Endothelial cell of umbilical vein (primary cell): ENCODE measurements at places on chromosomes 11 and 22.

DNA sequence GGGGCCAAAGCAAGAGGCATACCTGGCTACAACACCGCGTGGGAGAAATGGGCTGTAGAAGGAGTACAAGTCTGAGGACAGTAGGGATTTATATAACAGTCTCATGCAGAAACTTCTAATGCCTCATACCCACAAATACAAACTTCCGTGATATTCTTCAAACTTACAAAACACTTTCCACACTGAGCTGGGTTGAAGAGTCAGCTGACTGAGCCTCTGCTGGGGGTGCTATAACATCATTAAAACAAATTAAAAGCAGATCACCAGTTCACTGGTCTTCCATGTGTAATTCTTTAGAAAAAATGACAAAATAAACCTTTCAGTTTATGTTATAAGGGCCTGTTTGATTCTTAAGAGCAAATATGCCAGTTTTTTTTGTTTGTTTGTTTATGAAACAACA is 92.0 kb downstream of the MUC15 start:
- no peak for DNase-seq

- DNase-seq, result no peak
Measured at GRCh38 chr11:5622802-5623201, 2.0 kb upstream of the TRIM34 start.

- DNase-seq, result peak; percentile 48
Measured at GRCh38 chr22:27537501-27537900, 264.1 kb downstream of the MN1 start.

DNA sequence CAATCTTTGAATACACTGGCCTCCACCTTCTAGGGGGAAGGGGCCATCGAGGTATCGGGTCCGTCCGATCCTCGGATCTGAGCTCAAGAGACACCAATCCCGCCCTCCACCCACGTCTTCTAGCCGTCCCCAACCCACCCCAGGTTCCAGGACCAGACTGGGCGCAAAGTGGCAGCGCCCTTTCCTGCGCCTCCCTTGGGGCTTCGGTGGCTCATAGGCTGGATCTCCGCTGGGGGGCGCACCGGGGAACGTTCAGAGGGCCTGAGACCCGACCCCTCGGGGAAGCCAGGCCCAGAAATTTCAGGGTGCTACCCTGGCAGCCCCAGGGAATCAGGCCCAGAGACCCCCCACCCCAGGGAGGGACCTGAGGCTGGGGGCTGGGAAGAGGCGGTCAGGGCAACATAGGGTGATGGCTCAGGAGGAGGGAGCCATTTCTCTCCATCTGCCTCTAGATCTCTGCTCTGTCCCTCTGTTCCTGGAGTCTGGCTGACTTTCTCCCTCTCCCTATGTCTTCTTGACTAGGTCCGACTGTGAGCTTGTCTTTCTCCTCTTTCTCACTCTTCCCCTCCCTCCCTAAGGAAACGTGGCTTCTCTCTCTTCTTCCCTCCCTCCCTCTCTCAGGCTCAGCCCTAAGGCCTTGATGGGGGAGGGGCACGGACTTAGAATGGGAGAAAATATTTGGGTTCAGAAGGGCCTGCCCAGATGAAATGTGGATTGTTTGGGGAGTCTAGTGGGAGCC is 1.1 kb downstream of the CREB3L1 start:
- no peak for DNase-seq

DNA sequence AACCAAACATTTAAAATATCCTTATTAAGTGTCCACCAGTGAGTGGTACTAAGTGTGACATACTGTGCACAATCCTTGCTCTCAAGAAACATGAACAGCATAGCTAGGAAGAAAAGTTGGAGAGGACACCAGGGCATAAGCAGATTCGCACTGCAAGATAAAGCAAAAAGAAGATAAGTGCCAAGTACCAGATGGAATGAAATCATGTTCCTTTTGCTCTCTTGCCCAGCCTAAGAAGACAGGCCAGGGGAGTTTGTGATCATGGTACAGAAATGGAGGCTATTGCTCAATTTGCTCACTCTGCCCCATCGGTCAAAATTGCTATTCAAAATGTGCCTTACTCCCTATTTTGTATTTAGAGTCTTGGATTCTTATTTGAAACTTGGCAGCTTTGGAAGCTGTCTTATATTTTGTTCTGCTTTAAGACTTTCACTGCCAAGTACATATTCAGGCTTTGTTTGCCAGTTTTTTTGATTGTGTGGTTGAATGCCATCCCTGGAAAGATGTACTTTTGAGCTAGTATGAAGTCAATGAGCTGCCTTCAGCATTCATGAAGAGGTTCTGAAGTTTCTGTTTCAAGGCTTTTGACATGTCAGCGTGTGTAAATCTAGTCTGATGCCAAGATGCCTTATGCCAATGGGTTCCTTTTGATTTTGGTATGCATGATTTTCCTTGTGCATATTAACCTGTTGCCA is 90.3 kb downstream of the PAX6 start:
- DNase-seq, result no peak

DNA sequence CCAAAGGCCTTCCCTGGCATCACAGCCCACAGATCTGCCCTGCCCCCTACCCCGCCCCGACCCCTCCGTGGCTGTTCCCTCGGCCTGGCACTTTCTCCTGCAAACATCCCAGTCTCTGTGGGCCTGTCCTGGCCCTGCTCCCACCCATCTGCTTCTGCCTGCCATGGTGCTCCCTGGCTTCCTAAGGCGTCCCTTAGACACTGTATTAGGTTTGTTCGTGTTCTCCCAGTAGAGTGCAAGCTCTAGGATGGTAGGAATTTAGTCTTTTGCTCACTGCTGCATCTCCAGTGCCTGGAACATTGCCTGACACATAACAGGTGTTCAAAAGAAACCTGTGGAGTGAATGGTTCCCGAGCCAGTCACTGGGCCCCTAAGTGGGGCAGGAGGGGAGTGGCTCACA is 69.6 kb upstream of the PITPNB start:
- DNase-seq, result no peak

GRCh38 chr22:39153220-39153717 is 789 bp upstream of the CBX7 start:
- no peak for DNase-seq

DNA sequence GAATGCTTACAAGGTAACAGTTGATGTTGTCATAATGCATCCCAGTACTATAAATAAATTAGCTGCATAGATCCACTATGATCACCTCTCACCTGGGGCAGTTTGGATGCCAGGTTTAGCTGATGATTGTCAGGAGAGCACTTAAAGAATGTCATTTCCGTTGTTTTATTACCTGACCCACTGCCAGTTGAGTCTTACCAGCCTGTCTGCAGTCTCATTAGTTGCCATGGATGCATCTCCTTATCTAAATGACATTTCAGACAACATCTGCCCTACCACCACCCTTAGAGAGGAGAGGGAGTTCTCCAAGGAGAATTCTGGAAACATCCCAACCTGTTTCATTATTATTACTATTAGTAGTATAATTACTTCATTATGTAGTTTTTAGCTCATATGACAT is 339.1 kb upstream of the API5 start:
- DNase-seq, result no peak

DNA sequence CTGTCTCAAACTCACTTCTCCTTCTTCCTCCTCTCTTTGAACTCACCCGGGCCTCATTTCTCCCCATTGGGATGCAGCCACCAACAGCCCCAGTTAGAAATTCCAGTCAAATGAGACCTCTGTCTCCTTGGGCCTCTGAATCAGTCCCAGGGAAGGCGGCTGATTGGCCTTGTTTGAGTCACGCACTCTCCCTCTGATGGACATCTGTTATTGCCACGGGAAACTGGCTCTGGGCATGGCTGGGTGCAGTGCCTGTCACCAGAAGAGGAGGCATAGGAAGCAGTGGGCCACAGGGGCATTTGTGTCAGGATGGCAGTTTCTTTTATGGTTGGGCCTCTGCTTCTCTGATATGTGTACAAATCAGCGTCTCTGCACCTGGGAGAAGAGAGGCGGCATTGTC is 9.6 kb upstream of the WNT11 start:
- DNase-seq, result no peak
